Stimulated activated CD8-positive, alpha-beta memory T cell treated with anti-CD3 and anti-CD28 coated beads, Interleukin-2, amount 100 ng/mL, for 48 hours (primary cell): ENCODE measurements at places on chromosomes 16 and 17.

- no peak for DNase-seq
These were observed 8.3 kb downstream of the TSC2 start for GRCh38 chr16:2056077-2056476.

DNA sequence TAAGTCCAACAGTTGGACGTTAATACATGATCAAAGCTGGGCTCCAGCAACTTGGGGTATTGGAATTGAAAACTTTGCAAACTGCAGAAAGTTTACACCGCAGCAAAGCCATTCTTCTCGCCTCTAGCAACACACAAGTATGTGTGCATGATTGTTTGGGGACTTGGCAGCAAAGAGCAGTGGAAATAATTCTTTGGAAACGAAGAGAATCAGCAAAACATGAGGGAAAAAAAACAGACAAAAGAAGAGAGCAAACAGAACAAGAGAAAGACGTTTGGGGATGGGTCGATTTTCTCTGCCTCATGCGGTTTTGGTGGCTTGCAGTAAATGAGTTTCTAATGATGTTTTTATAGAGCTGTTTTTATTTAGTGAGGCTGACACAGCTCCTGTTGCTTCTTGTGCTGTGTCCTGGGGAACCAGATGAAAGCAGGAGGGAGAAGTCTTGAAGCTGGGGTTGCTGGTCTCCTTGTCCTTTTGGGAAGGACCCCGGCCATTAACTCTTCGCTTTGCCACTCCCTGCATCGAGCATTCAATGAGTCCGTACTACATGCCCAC lies 502.9 kb downstream of the GRIN2A start:
- DNase-seq = no peak

- DNase-seq = no peak
These were observed 967 bp upstream of the DHX58 start for GRCh38 chr17:42113293-42114069.

- no peak for DNase-seq
These were observed 726 bp upstream of the SLC13A5 start for GRCh38 chr17:6713918-6714271.

GRCh38 chr17:3894911-3895343 lies 2.1 kb upstream of the CAMKK1 start:
- DNase-seq = no peak

DNA sequence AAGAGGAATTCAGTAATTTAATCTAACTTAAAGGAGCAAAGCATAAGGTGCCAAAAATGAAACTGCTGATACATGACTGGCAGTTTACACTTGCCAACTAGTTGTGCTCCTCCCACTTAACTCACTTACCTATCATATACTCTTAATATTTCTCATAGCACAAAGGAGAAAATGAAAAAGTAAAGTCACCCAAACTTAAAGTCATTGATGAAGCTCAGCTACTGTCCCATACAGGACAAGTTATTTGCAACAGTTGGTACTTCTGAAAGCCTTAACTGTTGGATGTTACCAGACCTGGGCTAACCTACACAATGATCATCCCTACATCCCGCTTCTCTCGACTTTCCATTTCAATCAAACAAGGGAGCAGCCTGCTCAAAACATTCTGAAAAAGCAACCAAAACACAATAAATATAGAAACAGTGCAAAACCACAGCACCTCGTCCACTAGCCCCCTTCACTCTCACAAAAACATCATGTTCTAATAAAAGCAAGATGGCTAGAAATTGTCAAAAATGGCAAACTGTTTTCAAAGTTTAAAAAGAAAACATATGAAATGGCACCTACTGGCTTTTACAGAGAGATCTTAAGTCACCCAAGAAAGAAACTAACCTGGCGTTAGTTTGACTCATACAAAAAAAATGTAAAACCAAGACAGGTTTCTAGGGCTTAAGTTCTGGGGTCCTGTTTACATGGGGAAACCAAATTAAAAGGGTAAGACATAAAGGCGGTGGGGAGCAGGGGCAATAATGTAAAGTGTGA lies 868 bp downstream of the MED13 start:
- no peak for DNase-seq
